Chondrocyte (in vitro differentiated cells): ENCODE measurements at places on chromosomes 16 and 17. TPM values are rescaled to one million over a fixed set of nuclear protein-coding genes. Genes with fewer than 3 reads are reported as not detected.

GRCh38 chr17:8488901-8489300 is 53.2 kb downstream of the NDEL1 start:
- peaks cover 61% of the 10 kb centered on the region for H3K36me3 ChIP-seq
- H3K4me1 ChIP-seq, result peaks cover 19% of the 10 kb centered on the region
- DNase-seq, result no peak
- no peaks in the 10 kb centered on the region for H3K27me3 ChIP-seq
- H3K4me3 ChIP-seq, result no peak overlapping the region

DNA sequence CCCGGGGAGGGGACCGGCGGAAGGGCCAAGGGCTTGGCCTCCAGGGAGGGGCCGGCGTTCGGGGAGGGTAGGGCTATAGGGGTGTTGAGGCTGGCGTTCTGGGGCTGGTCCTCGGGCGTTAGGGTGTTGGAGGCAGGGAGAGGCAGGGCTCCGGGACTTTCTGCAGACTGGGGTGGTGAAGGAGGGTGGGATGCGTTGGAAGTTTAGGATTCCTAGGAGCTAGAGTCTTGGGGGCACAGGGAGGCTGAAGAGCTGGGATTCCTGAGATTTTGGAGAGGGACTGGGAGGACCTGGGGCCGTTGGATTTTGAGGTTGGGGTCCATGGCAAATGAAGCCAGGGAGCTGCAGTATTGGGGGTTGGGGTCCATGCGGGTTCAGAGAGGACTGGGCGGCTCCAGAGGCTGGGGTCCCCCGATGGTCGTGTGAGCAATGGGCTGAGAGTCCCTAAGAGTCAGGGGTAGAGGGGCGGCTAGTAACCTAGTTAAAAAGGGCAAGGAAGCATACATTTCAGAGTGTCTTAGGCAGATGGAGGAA is 740 bp downstream of the NFATC2IP start:
- peaks cover 14% of the 10 kb centered on the region for H3K4me1 ChIP-seq
- no peaks in the 10 kb centered on the region for H3K27me3 ChIP-seq
- H3K4me3 ChIP-seq, result peak overlapping the region; percentile 96
- peaks cover 10% of the 10 kb centered on the region for H3K36me3 ChIP-seq

- no peak overlapping the region for H3K27ac ChIP-seq
- DNase-seq, result no peak
- no peak overlapping the region for H3K4me3 ChIP-seq
- H3K27me3 ChIP-seq, result peaks cover 9% of the 10 kb centered on the region
Observed at GRCh38 chr16:30478766-30479478, 6.4 kb downstream of the ITGAL start.

- no peak for DNase-seq
- H3K4me1 ChIP-seq, result peaks cover 44% of the 10 kb centered on the region
- peaks cover 7% of the 10 kb centered on the region for H3K36me3 ChIP-seq
- no peaks in the 10 kb centered on the region for H3K27me3 ChIP-seq
- H3K27ac ChIP-seq, result peak overlapping the region; percentile 29
- no peak overlapping the region for H3K4me3 ChIP-seq
Observed at GRCh38 chr17:72404872-72405271, 284.1 kb downstream of the SOX9 start.

DNA sequence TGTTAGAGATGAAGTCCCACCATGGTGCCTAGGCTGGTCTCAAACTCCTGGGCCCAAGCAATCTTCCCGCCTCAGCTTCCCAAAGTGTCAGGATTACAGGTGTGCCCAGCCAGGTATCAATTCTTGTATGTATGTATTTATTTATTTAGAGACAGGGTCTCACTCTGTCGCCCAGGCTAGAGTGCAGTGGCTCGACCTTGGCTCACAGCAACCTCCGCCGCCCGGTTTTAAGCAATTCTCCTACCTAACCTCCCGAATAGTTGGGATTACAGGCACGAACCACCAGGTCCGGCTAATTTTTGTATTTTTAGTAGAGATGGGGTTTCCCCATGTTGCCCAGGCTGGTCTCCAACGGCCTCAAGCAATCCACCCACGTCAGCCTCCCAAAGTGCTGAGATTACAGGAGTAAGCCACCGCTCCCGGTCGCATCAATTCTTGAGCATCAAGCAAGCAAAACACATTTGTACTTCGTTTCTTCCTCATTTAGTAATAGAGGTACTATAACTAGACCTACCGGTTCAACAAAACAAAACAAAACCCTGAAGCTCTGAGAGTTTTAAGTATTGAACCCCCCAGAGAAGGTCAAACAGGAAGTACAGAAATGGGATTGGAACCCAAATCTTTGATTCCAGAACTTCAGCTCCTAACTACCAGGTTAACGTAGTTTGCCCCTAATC is 1.0 kb upstream of the ZNF500 start:
- DNase-seq, result no peak
- H3K36me3 ChIP-seq, result peaks cover 2% of the 10 kb centered on the region
- peak overlapping the region; percentile 95 for H3K27ac ChIP-seq
- no peaks in the 10 kb centered on the region for H3K27me3 ChIP-seq

- H3K4me1 ChIP-seq, result no peaks in the 10 kb centered on the region
- H3K27ac ChIP-seq, result no peak overlapping the region
- DNase-seq, result no peak
- H3K36me3 ChIP-seq, result no peaks in the 10 kb centered on the region
- H3K4me3 ChIP-seq, result no peak overlapping the region
Observed at GRCh38 chr17:10821054-10821453, 16.8 kb downstream of the PIRT start.

DNA sequence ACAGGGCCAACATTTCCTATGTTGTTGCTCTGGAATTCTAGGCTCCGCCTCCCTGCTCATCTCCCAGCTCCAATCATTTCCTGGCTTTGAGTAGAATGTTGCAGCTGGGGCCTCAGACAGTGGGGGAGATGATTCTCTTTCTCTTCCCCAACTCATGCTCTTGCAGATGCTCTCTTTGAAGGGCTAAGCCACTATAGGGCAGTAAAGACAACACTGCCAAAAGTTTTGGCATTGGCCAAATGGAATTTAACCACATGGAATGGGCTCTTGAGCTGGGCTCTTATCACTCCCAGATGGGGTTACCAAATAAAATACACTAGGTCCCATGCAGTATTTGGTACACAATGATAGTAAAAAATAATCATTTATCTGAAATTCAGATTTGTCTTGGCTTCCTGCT is 19.6 kb upstream of the EFCAB13 start:
- no peak for DNase-seq
- H3K36me3 ChIP-seq, result peaks cover 16% of the 10 kb centered on the region

DNA sequence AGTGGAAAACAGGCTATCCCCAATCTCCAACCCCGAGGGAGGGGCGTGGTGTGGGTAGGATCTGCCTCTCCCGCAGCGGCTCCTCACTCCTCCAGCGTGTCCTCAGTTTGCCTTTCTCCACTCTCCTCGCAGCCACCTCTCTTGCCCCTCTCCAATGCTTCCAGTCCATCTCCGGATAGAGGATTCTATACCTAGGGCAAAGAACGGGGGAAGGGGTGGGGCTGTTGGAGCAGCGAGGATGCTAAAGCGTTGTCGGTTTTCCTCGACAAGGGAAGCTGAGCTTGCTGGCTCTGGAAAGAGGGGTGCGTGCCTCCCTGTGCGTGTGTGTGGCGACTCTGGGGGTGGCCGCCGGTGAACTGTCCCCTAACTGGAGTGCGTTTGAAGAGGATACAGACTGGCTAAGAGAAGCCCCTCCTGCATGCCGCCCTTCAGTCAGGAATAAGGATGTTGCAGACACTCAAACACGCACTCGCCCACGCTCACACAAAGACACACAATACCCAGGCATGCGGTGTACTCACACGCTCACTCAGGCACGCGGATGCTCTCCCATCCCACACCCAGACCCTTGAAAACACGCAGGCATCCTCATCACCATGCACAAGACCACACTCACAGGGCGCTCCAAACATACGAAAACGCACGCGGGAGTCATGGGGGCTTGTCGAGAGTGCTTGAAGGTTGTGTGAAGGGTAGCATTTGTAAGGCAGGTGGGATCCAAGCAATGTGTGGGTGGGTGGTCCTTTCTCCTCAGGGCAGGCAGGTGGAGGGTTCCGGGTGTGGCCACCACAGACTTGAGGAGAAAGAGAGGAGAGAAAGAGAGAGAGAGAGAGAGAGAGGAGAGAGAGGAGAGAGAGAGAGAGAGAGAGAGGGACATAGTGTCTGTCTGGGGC is 655 bp upstream of the GPR139 start:
- no peak overlapping the region for H3K4me3 ChIP-seq
- no peaks in the 10 kb centered on the region for H3K4me1 ChIP-seq

- H3K27ac ChIP-seq, result no peak overlapping the region
- peaks cover 4% of the 10 kb centered on the region for H3K36me3 ChIP-seq
- no peaks in the 10 kb centered on the region for H3K27me3 ChIP-seq
Observed at GRCh38 chr17:82678265-82678891, 20.1 kb downstream of the RAB40B start.

- DNase-seq, result no peak
- H3K4me3 ChIP-seq, result no peak overlapping the region
- no peak overlapping the region for H3K27ac ChIP-seq
- no peaks in the 10 kb centered on the region for H3K36me3 ChIP-seq
- peaks cover 8% of the 10 kb centered on the region for H3K4me1 ChIP-seq
Observed at GRCh38 chr16:88372522-88372921, 10.2 kb upstream of the ZNF469 start.

DNA sequence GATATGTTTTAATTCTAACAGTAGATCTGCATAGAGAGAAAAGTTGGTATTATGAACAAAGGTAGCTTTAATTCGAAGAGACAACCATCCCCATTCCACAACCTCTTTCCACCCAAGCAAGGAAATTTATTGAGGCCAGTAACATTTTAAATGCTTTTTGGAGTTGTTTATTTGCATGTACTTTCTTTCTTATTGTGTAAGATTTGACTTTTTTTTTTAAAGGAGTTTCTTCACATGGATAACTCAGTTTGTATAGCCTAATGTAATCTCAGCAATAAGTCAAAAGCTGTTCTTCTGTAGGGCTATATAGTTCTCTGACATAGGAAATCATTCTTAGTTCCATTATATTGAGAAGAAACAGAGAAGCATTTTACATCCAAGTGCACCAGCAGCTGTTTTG is 163.3 kb downstream of the PRKCA start:
- DNase-seq, result no peak
- H3K36me3 ChIP-seq, result no peaks in the 10 kb centered on the region
- H3K27me3 ChIP-seq, result no peaks in the 10 kb centered on the region
- peak overlapping the region; percentile 87 for H3K27ac ChIP-seq

DNA sequence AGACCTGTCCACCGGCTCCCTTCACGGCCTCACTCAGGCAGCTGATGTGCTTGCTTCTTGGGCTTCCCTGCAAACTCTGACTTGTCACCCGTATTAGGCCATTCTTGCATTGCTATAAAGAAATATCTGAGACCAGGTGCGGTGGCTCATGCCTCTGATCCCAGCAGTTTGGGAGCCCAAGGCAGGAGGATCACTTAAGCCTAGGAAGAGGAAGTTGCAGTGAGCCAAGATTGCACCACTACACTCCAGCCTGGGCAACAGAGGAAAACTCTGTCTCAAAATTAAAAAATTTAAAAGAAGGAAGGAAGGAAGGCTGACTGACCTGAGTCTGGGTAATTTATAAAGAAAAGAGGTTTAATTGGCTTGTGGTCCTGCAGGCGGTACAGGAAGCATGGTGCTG is 17.0 kb downstream of the SOST start:
- peaks cover 35% of the 10 kb centered on the region for H3K4me1 ChIP-seq
- no peak for DNase-seq
- no peaks in the 10 kb centered on the region for H3K36me3 ChIP-seq
- no peak overlapping the region for H3K27ac ChIP-seq

- H3K4me1 ChIP-seq, result peaks cover 11% of the 10 kb centered on the region
- peaks cover 5% of the 10 kb centered on the region for H3K27me3 ChIP-seq
- H3K27ac ChIP-seq, result no peak overlapping the region
- DNase-seq, result no peak
Observed at GRCh38 chr17:56735842-56736241, 97.9 kb downstream of the C17orf67 start.

- H3K27me3 ChIP-seq, result no peaks in the 10 kb centered on the region
- H3K4me3 ChIP-seq, result peak overlapping the region; percentile 96
- peaks cover 12% of the 10 kb centered on the region for H3K4me1 ChIP-seq
- no peak for DNase-seq
Observed at GRCh38 chr17:29760279-29761039, 137.7 kb upstream of the CORO6 start.

GRCh38 chr16:48420437-48420836 is 35.2 kb upstream of the SIAH1 start:
- H3K4me3 ChIP-seq, result no peak overlapping the region
- H3K27ac ChIP-seq, result no peak overlapping the region
- DNase-seq, result no peak
- no peaks in the 10 kb centered on the region for H3K27me3 ChIP-seq
- no peaks in the 10 kb centered on the region for H3K36me3 ChIP-seq
- H3K4me1 ChIP-seq, result peaks cover 5% of the 10 kb centered on the region

DNA sequence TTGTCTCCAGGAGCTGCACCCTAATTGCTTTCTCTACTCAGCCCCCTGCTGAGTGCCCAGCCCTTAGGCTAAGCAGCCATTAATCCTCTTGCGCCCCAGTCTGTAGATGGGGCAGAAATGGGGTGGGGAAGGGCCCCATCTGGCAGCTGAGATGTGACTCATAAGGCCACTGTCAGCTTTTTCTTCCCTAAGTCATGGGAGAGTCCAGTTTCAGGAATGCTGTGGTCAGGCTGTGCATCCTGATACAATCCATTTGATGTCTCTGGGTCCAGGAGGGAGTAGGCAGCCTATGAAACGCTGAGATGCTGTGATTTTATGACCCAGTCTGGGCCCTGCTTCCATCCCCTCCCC is 12.3 kb downstream of the PLXDC1 start:
- H3K36me3 ChIP-seq, result peaks cover 1% of the 10 kb centered on the region
- peak overlapping the region; percentile 91 for H3K27ac ChIP-seq
- DNase-seq, result no peak
- no peaks in the 10 kb centered on the region for H3K27me3 ChIP-seq

- H3K27ac ChIP-seq, result peak overlapping the region; percentile 87
- peaks cover 28% of the 10 kb centered on the region for H3K36me3 ChIP-seq
- no peaks in the 10 kb centered on the region for H3K27me3 ChIP-seq
- peaks cover 51% of the 10 kb centered on the region for H3K4me1 ChIP-seq
- no peak for DNase-seq
- H3K4me3 ChIP-seq, result no peak overlapping the region
Observed at GRCh38 chr16:19700319-19700781, 17.7 kb downstream of the KNOP1 start.

GRCh38 chr17:40124279-40125141 is 2.7 kb downstream of the MSL1 start:
- H3K4me3 ChIP-seq, result peak overlapping the region; percentile 99
- peak overlapping the region; percentile 75 for H3K27ac ChIP-seq
- no peaks in the 10 kb centered on the region for H3K27me3 ChIP-seq
- no peak for DNase-seq
- H3K36me3 ChIP-seq, result peaks cover 20% of the 10 kb centered on the region

The HS3ST3A1 gene
- 8.8 to 11.5 TPM (median 10.6 TPM) in 3 replicates for total RNA-seq

The ARL4D gene
- total RNA-seq, result 33.8 to 38.0 TPM (median 37.5 TPM) in 3 replicates

The TP53TG3C gene
- total RNA-seq, result not detected in 3 replicates

The PERCC1 gene
- total RNA-seq, result not detected in 3 replicates

The SLC35G6 gene
- total RNA-seq, result not detected in 3 replicates

The ELMO3 gene
- total RNA-seq, result 1.1 to 1.2 TPM (median 1.1 TPM) in 3 replicates

The EPOP gene
- 1.2 to 3.4 TPM (median 2.8 TPM) in 3 replicates for total RNA-seq
